ENCODE measurements at places on chromosomes 16 and 17.
A peak's percentile ranks its signal among the peaks of the same experiment; 100 is the strongest.

DNA sequence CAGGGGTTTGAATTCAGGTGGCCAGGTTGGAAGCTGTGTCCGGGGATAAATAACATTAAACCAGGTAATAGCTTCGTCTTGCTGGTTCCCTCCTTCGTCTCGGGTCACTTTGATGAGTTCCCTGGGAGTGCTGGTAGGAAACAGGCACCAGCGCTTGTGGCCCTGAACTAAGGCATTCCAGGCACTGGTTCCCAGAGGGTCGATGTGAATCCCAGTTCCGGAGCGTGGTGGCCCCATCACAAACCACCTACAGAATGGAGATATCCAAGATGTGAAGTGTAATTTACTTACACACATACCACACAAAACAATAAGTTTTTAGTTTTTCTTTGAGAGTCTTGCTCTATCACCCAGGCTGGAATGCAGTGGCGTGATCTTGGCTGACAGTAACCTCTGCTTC, 2.6 kb downstream of the JMJD6 start:
- DNase-seq = no peak

- DNase-seq = no peak
Observed at GRCh38 chr16:54270711-54271110, 15.9 kb downstream of the IRX3 start.

DNA sequence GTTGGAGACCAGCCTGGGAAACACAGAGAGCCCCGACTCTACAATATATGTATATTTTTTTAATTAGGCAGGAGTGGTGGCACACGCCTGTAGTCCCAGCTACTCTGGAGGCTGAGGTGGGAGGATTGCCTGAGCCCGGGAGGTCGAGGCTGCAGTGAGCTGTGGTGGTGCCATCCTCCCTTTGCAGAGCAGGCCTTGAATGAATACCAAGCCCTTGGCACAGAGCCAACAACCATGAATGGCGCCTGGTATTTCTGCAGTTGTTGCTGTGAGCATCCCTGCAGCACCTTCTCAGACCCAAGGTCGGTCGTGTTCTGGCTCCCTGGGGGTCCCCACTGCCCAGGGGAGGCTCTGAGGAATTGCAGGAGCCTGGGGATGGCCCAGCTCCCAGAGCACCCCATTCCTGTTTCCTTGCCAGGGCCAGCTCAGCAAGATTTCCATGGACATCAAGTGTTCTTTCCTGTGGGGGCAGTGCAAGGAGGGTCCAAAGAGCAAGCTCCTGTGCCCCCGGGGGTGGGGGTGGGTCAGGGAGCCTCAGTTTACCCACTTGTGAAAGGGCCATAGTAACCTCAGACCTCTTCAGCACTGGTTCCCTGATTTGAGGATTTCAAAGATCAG, 25.6 kb upstream of the RMI2 start:
- no peak for DNase-seq

DNA sequence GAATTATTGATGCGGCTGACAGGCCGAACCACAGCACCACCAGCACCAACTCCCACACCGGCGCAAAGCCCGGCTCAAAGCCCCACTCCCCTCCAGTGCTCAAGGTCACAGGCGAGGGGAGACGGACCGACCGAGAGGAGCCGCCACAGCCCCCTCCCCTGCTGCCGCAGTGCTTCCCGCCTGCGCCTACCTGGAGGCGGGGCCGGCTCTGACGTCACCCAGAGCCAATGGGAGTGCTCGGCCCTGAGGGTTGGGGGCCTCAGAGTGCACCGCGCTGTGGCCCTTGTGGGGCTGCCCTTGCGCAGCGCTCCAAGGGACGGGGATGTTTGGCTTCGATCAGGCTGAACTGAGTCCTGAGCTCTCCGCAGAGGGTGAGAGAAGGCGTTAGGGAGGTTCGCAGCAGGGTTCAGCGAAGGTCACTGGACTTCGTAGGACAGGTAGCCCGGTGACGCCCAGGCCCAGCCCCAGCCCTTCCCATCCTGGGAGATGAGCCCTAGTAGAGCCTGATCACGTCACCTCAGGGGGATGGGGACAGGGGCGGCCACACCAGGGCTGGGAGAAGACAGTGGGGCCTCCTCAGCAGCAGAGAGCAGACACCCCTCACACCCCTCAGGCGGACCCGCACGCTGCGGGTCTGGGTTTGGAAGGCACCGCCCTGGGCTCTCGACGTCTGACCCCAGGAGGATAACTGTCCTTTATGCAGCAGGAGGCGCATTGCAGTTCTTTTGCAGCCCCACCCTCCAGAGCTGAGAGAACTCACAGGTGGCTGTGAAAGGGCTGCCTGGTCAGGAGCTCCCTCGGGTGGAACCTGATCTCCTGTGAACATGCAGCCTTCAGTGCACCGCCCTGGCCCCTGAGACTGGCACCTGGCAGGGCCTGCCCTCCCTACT, 1.5 kb downstream of the NDRG4 start:
- peak; percentile 8 for DNase-seq

DNA sequence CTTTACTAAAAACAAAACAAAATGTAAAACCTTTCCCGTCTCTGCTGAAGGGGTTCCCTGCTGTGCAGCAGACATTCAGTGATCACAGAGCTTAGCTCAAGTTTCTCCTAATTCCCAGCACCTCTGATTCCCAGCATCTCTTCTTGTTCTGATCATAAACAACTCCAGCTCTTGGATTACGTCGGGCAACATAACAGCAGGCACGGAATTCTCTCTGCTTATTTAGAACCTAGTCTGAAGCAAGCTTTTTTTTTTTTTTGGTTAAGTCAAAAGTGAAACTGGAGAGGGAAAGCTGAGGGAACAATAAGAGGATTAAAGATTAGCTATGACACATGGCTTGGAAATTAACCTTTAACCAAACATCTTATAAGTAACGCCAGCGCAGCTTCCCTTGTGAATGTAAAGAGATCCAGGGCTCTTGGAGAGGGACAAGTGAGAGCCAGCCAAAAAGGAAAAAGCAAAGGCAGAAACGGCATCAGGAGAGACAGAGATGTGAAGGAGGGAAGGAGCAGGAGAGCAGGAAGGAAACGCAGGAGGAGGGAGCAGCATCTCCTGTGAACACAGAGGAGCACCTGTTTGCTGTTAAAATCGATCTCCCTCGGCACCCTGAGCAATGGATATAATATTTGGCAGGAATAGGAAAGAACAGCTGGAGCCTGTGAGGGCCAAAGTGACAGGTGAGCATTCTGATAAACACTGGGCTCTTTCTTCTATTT, at the start of gene BCO1:
Gene BCO1 (plus strand): TSS at position 394 of the 716 bp plus-strand sequence. CDS start 220 bp downstream, at position 614.
- no peak for DNase-seq

GRCh38 chr17:57832314-57833178, 17.3 kb downstream of the MRPS23 start:
- no peak for DNase-seq

DNA sequence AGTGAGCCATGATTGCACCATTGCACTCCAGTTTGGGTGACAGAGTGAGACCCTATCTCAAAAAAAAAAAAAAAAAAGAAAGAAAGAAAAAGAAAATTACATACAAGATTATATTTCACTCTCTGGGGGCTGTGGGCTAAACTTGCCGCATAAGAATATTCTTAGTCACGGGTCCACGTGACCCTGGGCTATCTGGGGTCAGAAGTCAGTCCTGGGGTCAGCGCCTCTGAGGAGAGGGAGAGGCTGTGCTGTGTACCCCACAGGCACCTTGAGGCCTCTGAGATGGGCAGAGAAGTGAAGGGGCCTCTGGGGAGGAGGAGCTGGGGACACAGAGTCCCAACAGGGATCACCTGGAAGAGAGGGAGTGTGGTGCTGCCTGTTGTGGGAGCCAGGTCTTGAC, 5.8 kb upstream of the CD79B start:
- DNase-seq = no peak

GRCh38 chr16:88778271-88778525, 6.8 kb downstream of the PIEZO1 start:
- no peak for DNase-seq

DNA sequence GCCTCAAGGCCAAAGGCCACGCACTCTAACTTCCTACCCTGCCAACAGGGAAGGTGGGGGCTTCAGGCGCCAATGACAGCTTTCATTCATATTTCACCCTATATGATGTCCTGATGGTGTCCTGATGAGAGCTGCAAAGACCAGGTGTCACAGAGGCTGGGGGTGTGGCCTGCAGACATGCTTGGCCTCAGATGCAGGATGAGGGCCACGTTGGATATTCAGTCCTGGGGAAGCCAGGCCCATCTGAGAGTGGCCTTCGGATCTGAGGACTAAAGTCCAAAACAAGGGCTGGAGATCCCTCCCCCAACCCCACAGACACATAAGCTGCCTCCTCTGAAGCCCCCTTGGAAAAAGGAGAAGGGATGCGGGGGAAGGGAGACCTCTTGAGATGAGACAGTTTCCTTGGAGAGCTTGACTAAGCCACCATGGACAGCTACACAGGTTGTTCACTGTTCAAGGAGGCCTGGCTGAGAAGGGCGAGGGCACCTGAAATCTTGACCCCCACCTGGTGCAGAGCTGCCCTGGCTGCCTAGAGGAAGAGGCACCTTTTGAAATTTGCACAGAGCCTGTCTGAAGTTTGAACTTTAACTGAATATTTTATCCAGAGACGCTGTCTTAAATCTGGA, 24.3 kb upstream of the GSG1L start:
- DNase-seq = no peak

DNA sequence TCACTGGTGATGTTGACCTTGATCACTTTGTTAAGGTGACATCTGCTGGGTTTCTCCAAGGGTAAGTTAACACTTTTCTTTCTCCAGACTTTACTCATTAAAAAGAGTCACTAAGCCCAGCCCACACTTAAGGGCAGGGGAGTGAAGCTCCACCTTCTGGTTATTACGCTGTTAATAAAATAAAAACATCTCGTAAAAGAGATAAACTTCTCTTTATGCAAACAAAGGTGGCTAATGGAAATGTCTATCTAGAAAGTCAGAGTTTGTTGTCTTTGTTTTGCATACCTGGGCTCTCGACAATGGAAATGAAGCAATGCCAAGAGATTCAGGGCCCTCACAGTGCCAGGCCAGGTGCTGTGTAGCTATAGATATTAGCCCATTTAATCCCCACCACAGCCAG, 134.4 kb downstream of the ZFHX3 start:
- DNase-seq = no peak

- peak; percentile 28 for DNase-seq
Observed at GRCh38 chr17:47978324-47978723, 7.4 kb downstream of the CDK5RAP3 start.

GRCh38 chr17:48928876-48929811, 15.5 kb downstream of the SNF8 start:
- DNase-seq = no peak

- DNase-seq = no peak
Observed at GRCh38 chr17:44955674-44956425, 8.3 kb upstream of the KIF18B start.

- DNase-seq = no peak
Observed at GRCh38 chr17:60039114-60039846, 39.4 kb downstream of the HEATR6 start.

GRCh38 chr16:80142281-80142680, 398.5 kb upstream of the DYNLRB2 start:
- no peak for DNase-seq

- no peak for DNase-seq
Observed at GRCh38 chr16:27531826-27532800, 17.6 kb downstream of the GTF3C1 start.

DNA sequence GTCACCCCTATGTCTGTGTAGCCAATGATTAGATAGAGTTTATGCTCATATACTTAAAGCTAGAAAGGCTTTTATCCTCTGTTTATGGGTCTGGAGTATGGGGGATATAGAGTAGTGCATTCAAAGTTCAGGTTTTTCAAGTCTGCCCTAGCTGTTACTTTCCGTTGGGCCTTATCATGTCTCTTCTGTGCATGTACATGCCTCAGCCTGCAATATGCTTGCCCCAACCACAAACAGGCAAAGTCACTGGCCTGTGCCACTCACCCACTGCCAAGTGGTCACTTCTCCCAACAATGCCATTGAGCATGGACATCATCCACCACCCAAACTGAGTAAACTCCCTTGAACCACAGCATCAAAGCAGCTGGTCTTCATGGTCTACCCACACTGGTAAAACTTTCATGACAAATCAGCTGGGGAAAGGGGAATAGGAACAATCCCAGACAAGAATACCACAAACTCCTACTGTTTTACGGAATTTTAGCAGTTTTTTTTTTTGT, 70.3 kb upstream of the C17orf78 start:
- DNase-seq = no peak

DNA sequence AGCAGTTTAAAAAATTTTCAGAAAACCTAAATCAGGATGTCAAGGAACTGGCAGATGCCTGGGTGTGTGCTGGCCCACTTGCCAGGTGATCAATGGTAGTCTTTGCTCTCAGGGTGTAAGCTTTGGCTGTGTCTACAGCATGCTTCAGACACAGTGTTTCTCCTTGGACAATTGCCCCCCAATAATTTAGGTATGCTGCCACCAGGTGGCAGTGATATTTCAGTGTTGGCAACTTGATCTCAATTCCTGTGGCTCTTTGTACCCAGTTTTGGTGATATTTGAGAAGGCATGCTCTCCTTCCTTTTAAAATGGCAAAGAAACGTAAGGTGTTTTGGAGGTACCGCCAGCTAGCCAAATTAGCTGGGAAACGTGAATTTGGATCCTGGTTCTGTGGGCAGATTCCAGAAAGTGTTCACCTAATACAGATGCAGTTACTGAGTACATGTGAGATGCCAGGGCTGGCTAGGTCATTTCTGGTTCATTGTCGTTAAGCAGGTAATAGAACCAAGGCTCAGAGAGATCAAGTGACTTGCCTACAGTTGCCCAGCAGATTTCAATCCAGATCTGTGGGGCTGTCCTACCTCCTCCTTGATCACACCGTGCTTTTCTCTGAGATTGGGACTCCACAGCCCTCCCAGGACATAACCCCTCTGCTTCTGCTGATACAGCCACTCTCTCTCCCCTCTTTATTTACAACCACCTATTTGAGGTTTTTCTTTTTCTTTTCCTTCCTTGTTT, 155.6 kb upstream of the PLCG2 start:
- peak; percentile 67 for DNase-seq

GRCh38 chr16:27243725-27244362, 24.7 kb downstream of the NSMCE1 start:
- no peak for DNase-seq

DNA sequence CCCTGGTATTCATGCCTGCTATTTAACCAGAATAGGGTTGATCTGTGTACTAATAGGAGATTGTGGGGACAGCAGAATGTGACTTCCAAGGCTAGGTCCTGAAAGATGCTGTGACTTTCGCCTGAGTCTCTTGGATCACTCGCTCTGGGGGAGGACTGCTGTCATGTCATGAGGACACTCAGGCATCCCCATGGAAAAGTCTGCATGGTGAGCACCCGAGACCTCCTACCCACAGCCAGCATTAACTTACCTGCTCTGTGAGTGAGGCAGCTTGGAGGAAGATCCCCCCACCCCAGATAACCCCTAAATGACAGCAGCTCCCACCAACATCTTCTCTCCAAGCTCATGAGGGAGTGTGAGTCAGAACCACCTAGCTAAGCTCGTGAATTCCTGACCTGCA, 30.3 kb upstream of the C16orf78 start:
- DNase-seq = no peak

GRCh38 chr17:6666077-6666521, 14.5 kb downstream of the C17orf100 start:
- DNase-seq = peak; percentile 42

Data from CD4-positive, alpha-beta T cell treated with Interleukin-4 for 4 hours (primary cell).